Bronchial epithelial cell (primary cell): ENCODE measurements at places on chromosomes 12 and 14. TPM values are rescaled to one million over a fixed set of nuclear protein-coding genes. Genes with fewer than 3 reads are reported as not detected.

DNA sequence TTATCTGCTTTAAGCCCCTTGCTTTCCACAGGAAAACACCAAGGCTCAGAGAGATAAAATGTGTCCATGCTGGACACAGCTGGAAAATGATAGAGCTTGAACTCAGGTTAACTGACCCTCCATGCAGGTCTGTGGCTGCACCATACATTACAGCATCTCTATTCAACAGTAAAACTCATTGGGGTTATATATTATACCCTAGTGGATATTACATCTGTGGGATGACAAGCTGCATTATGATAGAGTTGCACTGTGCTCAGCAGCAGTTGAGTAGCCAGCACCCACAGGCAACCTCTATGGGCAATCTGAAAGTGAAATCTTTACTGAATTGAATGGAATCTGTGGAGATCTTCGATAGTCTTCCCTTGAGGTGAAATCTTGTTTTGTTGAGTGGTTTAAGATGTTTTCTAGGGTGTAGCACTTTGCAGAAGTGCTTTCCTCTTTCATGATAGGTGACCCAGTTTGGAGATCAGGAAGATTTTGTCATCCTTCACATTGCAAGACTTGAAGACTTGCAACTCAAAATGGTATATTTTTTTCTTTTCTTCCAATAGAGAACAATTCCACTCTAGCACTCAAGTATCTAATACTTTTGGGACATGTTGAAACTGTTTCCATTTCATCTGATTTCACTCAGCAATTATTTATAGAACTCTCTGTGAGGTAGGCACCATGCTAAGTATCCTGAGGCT is 389.2 kb downstream of the RAD51B start:
- DNase-seq: no peak

DNA sequence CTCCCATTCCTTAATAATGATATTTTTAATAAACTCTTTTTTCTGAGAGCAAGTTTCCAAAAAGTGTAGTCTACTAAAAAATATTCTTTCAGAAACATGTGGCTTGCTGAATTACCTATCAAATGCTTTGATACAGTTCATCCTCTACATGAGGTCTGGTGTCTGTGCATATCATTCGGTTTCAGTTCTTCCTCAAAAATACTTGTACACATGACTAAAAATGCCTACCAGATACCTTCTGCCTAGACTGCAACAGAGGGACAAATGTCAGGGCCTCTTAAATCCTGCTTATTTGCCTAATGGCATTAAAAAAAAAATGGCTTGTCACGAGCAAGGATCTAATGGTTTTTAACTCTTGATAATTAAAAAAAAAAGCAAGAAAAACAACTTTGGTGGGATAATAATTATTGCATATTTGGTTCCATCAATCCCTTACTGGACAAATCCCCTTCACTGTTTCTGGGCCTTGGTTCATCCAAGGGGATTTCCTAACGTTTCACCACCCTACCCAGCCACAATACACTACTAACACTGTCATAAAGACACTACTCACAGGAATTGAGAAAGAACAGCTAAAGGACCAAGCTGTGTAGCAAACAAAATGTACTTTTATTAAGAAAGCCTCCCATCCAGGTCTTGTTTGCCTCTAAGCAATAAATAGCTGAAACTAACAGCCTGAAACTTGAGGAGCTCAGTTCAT is 45.7 kb downstream of the PARP11 start:
- DNase-seq: no peak

The HOXC5 gene
- not detected in 2 replicates for total RNA-seq

DNA sequence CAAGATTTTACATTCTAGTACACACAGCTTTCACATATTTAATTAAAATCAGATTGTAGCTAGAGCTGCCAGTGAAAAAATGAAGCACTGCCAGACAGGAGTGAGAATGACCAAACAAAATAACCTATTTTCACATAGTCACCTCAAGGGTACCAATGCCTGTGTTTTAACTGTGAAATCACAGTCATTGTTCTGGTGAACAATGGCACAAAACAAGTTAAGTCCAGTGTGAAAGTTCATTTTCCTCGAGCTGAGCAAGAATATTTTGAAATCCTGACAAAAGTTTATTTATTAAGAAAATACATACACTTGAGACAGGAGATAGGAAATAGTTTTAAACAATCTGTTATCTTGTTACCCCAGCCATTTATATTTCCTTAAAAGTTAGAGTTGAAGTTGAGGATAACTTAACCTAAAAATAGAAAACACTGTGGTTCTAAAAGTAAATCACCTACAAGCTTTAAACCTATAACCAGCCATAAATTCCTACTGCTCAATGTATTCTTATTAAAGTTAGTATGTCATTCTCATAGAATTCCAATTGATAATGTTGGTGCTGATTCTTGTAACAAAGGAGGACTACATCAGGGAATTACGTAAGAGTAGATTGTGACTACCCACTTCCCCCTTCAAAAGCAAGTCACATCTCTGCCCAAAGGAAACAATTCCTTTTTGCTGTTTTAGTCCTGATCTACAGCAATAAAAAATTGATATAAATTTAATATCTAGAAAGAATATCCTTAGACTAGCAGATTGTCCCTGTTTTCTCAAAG is 15.9 kb downstream of the DENND5B start:
- peak; percentile 49 for DNase-seq

The SPIC gene
- total RNA-seq: not detected in 2 replicates

GRCh38 chr14:92486881-92487280 is 26.7 kb upstream of the RIN3 start:
- no peak for DNase-seq
